Testis (tissue), 5 donors: ENCODE measurements at places on chromosomes 7 and 10.

GRCh38 chr7:38235606-38236005 lies 37.8 kb downstream of the TARP start:
- DNase-seq: no peak

GRCh38 chr7:50703654-50704053 lies 79.0 kb downstream of the GRB10 start:
- DNase-seq: no peak

GRCh38 chr10:101297901-101298486 lies 56.0 kb upstream of the BTRC start:
- peak; percentile 83 for DNase-seq

- DNase-seq: no peak
Measured at GRCh38 chr10:94487575-94487974, 58.0 kb upstream of the HELLS start.

- DNase-seq: no peak
Measured at GRCh38 chr7:32039000-32039756, 31.0 kb downstream of the PDE1C start.

DNA sequence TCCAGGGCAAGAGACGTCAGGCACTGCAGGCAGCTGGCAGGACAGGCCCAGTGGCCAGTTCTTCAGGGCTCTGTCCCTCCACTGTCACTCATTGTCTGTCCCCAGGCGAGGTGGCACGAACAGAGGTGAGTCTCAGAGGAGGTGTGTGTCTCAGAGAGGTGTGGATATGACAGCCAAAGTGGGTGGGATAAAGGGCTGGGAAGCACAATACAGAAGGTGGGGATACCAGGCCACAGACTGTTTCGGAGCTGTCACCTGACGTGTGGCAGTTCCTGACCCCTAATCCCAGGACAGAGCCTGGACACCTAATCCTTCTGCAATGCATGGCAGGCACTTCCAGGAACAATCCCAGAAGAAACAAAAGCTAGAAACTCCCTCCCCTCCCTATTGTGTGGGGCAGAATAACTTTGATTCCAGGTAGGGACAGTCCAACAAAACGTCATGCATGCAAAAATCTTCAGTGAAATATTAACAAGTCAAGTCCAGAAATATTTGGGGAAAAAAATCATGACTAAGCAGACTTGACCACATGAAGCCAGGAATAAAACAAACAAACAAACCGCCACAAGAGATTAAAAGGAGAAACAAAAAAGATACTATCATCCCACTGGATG lies 11.6 kb downstream of the KLRG2 start:
- no peak for DNase-seq

- DNase-seq: peak; percentile 68
Measured at GRCh38 chr10:14259696-14260566, 70.8 kb downstream of the FRMD4A start.

DNA sequence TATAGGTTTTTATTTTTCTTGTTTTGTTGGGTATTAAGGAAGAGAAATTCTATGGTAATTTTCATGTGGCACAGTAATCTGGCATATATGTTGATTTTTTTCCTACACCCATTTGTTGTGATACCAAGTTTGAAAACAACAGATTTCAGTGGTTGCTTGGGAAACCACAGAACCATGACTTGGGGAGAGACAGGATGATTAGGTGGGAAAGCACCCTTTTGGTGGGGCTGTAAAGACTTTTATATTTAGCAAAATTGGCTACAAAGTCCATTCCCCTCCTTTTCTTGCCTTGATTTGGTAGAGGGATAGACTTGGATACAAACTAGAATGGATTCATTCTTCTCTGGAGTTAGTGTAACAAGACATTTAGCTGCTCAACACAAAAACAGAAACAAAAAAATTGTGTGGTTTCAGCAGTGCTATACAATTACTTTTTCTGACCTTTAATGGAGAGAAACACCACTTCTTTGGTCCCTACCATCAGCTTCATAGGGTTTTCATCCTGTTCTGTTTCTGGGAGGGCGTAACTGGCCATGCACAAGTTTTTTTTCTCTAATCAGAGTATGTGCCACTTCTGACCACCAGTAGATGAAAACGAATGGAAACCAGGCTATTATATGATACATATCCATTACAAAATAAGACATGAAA lies 52.7 kb downstream of the FIGNL1 start:
- DNase-seq: no peak

GRCh38 chr10:48881937-48882336 lies 57.7 kb downstream of the LRRC18 start:
- DNase-seq: no peak

GRCh38 chr7:31782411-31782991 lies 95.5 kb downstream of the PPP1R17 start:
- DNase-seq: peak; percentile 28

GRCh38 chr7:77580762-77581350 lies 43.8 kb downstream of the PTPN12 start:
- no peak for DNase-seq

DNA sequence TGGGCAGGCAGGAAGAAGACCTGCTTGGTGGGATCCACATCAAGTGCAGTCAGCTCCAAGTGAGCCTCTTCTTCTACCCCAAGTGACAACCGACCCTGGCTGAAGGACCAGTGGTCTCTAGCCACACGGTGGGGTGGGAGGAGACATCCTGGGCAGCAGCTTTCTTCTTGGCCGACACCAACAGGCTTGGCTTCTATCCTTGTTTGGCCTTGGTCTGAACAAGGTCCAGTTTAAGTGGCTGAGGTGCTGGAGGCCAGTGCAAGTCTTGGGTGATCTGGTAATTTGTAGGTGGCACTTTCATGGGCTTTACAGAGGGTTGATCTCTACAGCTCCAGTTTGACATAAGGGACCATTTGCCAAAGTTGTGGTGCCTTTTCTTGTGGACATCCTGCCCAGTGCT lies 63.6 kb upstream of the PDCD4 start:
- no peak for DNase-seq
